ENCODE measurements at places on chromosomes 12 and 14.
A peak's percentile ranks its signal among the peaks of the same experiment; 100 is the strongest.

GRCh38 chr12:9870286-9870866 is 1.2 kb upstream of the CLEC2B start:
- DNase-seq = no peak

DNA sequence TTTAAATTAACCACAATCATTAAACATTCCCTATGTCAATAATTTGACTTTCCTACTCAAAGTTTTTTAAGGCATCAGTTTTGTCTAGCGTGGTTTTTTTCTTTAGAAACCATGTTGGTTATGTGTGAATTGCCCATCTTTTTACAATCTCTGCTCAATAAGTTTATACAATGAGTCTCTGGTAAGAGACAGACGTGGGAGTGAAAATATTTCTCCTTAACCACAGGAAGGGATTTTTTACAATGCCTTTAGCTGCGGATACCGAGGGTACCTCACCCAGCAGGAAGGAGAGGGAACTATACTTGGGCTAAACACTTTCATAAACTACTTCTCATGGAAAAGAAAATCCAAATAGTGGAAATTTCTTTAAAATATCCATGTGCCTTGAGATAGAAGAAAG is 191.4 kb upstream of the BCL2L14 start:
- no peak for DNase-seq

DNA sequence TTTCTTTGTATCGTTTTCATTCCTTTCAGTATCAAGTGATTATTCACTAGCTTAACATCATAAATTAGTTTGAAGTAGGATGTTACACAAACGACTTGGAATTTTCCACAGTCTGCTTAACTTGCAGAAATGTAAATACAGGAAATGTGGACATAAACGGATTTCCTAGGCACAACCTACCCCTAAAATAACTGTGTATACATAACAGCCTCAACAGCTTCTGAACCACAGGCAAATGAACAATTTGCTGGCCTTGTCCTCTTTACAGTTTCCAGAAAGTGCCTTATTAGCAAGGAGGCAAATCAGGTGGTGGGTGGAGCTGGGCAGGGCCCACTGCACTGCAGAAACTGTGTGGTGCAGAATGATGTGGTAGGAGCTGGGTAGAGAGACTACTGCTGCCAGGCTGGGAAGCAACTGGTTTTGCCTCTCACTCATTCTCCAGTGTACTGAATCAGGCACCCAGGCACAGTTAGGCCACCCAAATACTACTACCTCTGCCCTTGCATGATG is 14.1 kb downstream of the DRAM1 start:
- DNase-seq = no peak

GRCh38 chr12:9065607-9065856 is 50.2 kb downstream of the A2M start:
- no peak for DNase-seq

DNA sequence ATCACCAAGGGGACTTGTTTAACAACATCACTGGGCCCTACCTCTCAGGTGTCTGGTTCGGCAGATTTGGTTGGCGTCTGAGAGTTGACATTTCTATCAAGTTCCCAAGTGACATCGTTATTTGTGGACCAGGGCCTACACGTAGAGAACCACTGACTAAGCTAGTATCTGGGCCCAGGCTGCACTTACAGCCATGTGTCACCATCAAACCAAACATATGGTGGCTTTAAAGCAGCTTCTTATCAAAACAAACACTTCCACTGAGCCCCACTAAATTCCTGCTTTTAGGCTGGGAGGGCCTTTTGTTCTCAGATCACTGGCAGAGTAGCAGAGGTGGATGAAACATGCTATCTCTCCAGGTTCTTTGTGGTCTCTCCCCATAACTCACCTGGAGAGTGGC is 220.5 kb downstream of the PELI2 start:
- no peak for DNase-seq

DNA sequence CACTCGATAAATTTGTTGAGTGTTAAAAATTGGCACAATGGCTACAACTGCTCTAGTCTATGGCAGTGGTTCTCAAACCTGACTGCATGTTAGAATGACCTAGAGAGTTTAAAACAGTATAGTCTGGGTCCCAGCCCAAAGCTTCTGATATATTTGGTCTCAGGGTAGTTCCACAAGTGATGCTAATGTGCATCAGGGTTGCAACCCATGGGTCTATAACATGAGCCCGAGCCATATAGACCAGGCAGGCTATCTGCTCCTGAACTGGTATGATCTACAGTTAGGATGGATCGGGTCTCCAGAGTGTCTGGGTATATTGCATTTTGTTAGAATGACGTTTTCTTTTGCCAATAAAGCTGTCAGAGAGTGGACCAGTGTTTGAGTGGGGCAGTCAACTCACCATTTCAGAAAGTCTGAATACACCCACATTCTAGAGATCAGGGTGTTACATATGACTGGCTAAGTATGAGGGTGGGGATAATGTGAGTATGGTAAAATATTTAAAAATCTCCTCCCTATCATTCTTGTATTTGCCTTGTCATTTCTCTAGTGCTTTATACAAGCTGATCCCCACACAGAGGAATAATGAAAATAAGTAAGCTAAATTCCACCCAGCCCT is 80.9 kb downstream of the FRMD6 start:
- DNase-seq = no peak

GRCh38 chr14:57981817-57982560 is 116.1 kb upstream of the SLC35F4 start:
- no peak for DNase-seq

DNA sequence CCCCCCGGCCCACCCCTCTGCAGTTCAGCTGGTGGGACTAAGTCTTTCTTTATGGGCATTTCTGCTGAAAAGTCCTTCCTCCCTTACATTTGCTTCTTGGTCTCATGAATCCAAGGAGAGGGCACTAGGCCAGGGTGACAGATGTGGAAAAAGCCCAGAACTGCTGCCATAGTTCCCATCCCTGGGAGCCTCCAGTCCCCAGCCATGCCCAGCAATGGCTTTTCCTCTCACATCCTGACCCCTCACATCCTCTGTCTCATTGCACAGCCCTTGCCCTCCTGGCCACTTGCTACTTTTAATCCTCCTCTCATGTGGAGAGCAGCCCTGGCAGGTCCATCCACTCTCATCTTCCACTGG is 122.5 kb downstream of the ZFP36L1 start:
- DNase-seq = no peak

- DNase-seq = no peak
These were observed 8.7 kb upstream of the NIN start for GRCh38 chr14:50839691-50840090.

DNA sequence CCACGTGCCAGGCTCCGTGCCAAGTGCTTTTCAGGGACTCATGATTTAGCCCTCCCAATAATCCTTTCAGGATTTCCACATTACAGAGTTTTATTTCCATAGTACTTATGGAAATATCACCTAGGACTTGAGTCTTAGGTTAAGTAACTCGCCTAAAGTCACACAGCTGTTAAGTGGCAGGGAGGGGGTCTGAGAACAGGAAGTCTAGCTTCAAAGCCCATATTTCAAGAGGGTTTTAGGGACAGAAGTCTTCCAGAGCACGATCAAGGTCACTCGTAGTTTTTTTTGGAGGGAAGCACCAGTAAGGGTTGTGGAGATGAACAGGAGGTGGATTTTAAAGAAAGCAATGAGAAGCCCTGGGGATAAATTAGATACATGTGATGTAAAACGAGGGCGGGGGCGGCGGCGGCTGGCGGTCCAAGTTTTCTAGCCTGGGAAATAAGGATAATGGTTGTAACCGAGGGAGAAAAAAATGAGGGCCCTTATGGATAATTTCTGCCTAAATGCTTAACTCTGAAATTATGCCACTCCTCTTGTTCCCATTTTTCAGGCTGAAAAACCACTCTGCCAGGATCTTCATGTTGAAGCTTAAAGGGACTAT is 192.6 kb upstream of the FOXN3 start:
- no peak for DNase-seq

DNA sequence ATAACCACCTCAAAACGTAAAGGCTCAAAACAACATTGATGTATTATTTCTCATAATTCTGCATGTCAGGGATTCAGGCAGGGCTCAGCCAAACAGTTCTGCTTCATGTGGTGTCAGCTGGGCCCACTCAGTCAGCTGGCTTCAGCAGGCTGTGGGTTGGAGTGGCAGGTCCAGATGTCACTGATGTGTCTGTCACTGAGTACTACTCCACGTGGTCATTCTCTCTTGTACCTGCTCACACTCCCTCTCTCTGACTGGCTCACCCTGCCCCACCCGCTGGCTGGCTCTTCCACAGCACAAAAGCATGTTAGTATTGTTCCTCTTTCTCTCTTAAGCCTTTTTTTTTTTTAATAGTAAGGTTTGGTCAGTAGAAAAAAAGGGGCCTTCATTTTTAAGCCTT is 182.4 kb downstream of the DICER1 start:
- DNase-seq = no peak

DNA sequence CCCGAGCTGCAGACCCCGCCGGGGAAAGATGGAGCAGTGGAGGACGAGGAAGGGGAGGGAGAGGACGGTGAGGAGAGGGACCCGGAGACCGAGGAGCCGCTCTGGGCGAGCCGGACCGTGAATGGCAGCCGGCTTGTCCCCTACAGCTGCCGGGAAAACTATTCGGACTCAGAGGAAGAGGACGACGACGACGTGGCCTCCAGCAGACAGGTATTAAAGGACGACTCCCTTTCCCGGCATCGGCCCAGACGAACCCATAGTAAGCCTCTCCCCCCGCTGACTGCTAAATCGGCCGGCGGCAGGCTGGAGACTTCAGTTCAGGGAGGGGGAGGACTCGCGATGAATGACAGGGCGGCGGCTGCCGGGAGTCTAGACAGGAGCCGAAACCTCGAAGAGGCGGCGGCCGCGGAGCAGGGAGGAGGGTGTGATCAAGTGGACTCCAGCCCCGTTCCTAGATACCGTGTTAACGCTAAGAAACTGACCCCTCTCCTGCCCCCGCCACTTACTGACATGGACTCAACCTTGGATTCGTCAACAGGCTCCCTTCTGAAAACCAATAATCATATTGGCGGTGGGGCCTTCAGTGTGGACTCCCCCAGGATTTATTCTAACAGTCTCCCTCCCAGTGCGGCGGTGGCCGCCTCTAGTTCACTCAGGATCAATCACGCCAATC is 962 bp downstream of the LEMD3 start:
- DNase-seq = peak; percentile 68

GRCh38 chr12:92030618-92031017 is 115.0 kb downstream of the BTG1 start:
- DNase-seq = no peak

GRCh38 chr14:54727929-54728328 is 161.0 kb downstream of the SAMD4A start:
- no peak for DNase-seq

DNA sequence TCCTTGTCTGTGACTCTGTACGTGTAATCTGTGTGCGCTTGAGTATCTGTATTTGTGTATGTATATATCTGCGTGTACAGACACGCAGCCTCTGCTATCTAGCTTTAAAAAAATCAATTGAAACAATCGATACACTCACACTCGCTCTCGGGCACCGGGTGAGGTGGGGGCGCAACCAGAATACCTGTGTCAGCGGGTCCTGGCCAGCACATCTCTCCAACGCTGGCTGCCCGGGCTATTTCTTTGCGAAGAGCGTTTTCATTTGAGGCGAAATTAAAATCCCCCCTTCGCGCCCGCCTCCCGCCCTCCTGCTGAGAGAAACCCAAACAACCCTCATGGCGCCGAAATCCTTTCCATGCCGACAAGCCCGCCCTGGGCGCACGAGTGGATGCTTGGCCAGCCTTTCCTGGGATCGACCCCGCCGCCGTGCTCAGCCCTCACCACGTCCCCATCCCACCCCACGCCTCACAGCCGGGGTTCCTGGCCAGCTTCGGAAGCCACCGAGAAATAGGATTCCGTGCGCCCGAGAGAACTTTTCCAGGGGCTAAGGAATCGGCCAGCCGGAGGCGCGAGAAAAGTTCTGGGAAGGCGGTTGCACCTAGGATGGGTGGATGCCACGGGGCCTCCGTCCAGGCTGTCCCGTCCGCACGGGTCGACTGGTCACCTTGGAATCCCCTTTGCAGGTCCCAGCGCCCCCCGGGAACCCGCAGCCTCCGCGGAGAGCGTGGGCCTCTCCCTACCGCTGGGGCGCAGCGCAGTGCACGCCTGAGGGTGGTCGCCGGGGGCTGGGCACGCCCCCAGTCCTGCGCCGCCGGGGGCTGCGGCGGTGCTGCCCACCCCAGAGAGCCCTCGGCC is 1.0 kb downstream of the ZDHHC22 start:
- no peak for DNase-seq

- no peak for DNase-seq
These were observed 293.9 kb downstream of the RAD51B start for GRCh38 chr14:68113343-68113930.

DNA sequence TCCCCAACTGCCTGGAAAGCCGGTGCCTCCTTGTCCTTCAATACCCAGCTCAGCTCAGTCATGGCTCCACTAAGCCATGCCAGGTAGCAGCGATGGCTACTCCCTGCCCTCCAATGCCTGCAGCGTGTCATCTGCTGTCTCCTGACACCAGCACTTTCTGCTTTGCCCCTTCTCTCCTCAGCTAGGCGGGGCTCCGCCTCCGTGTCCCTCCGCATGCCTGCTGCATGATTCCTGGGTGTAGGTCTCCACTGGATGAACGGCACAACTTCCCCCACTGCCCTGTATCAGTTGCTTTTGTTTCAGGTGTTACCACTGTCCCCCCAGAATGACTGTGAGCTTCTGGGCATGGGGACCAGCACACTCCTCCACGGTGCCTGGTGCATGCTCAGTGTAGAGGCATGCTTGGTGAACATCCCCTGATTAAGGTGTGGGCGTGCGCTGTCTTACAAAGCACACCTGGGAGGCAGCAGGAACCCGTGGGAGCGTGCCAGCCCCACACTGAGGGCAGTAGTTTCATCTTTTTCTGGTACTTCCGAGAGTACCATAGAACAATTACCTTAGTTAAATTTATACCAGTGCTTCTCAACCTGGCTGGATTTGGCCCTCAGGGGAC is 179.4 kb upstream of the PRMT8 start:
- no peak for DNase-seq

- DNase-seq = no peak
These were observed 340.3 kb upstream of the PDE3A start for GRCh38 chr12:20028033-20028432.

- peak; percentile 17 for DNase-seq
These were observed 142.5 kb upstream of the SSTR1 start for GRCh38 chr14:38065106-38065762.

DNA sequence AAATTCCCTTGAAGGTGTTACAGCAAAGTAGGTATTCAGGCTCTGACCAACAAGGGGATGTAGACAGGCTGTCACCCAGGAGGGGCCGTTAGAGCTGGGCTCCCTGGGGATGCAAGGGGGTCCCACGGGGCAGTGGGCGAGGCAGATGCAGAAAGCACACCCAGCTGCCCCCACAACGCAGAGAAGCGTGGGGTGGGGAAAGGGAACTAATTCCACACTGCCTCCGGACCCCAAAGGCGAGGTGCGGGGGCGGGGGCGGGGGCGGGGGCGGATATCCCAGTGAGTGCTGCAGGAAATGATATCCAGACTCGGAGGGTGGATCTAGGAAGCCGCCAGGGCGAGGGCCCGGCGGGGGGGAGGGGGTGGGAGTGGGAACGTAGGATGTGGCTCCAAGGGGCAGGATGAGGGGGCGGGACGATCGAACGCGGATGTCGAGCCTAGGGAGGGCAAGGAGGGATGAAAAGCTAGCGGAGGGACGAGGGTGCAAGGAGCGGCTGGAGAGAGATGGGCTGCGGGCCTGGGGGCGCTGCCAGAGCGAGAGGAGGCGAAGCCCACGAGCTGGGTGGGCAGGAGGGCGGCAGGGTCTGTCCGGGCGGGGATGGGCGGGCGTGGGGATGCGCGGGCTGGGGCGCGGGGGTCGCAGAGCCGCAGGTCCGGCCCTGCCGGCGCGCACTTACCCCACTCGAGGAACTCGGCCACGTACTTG is 874 bp downstream of the CDC42BPB start:
- DNase-seq = no peak

Measured in activated naive CD4-positive, alpha-beta T cell treated with anti-CD3 and anti-CD28 coated beads, Interleukin-2, amount 50 U/mL, for 72 hours (primary cell).